Suprapubic skin (tissue), 4 donors: ENCODE measurements at places on chromosomes 6 and 20. TPM values are rescaled to one million over a fixed set of nuclear protein-coding genes. Genes with fewer than 3 reads are reported as not detected.

The PPP1R3G gene
- 0.55 TPM for total RNA-seq

The TLDC2 gene
- not detected for total RNA-seq

The MLN gene
- total RNA-seq = not detected

The SUN5 gene
- total RNA-seq = not detected

DNA sequence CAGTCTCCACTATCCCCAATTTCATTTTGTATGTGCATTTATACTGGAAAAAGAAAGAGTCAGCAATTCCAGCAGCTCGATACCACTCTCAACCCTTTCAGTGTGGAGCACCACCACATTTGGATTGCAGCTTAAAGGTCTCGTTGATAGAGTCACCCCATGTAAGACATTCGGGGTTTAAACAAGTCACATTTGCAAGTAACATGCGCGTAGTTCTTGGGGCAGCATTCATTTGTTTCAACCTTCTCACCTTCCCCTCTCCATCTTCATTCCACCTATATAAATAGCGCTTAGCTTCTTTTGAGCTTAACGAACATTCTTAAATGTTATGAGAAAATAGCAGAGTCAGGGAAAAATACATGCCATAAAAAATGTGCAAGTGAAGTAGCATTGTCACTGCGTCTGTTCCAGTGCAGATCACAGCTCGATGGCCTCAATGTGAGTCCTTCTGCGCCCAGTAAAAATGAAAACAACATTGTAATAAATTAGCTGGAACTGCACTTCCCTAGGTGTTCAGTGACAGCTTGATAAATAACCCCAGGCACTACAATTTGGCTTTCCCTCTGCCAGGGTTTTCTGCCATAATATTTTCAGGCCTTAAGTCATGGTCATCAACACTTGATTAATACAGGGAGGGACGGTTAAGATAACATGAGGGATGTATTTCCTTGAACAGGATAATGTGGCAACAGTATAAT, 737.8 kb upstream of the NRSN1 start:
- no peak for DNase-seq

- DNase-seq = no peak
These were observed 1958.5 kb upstream of the DEFB115 start for GRCh38 chr20:29298759-29299613.

GRCh38 chr6:70222439-70222749, 80.5 kb downstream of the COL9A1 start:
- no peak for DNase-seq

DNA sequence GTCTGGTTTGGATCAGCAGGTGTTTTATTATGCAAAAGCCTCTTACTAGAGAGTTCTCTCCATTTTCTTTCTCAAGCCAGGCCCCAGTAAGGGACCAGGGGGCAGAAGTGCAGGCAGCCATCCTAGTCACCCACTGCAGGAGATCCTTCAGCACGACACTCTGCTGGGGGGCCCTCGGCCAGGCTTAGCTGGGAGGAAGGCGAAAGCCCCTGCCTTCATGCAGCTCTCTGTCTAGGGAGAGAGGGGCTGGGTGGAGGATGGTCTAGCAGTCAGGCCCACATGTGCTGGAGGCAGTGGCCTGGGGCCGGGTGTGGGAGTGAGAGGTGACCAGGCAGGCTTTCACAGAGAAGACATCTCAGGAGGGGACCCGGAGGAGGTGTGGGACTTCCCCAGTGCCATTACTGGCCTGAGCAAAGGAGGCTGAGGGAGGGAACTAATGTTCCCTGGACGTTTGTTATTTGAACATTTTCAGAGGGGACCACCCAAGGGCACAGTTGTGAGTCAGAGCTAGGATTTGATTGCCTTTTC, 33.5 kb upstream of the VSTM2L start:
- DNase-seq = no peak

DNA sequence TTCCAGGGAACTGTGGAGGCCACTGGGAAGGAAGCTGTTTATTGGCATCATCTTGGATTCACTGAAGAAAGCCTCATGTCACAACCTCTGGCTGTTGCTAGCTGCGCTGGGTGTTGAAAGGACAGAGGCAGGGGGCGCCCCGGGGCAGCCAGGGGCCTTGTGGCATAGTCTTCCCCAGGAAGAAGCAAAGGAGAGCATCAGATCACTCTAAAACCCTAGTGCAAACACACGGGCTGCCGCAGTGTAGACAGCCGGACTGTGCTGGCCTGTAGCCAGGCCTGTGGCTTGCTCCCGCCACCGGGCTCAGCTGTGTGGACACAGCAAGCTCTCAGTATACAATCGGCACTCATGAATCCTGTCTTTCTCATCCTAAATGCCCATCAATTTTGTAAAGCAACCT, 23.8 kb upstream of the SMOC2 start:
- no peak for DNase-seq

DNA sequence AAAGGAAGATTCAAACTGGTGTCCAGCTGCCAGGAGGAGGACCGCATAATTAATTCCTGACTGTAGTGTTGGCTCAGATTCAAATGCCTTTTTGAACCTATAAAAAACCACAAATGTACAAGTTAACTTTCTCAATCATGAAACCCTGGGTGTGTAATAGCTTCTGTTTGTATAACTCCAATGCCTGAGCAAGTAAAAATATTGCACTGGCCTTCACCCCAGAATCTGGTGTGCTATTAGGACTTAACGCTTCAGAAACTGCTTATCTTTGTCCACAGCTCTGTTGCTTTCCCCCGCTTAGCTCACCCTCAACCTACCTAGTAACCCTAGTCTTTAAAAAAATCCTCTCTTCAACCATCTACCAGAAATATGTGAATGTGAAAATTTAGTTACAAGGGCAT, 119.1 kb upstream of the MAP7 start:
- DNase-seq = no peak

DNA sequence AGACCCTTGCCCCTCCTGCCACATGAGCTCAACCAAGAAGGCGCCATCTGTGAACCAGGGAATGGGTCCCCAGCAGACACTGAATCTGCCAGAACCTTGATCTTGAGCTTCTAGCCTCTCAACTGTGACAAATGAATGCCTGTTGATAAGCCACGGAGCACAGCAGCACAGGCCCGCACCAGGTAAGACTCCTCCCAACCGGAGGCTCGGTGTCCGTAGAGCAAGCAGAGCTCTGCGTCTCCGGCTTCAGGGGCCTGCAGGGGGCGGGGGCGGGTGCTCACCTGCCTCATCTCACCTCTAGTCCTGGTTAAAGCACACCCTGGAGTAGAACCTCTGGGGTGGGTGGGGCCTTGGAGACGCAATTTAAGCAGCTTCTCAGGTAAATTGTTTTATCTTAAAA, 122.7 kb downstream of the SMOC2 start:
- no peak for DNase-seq

GRCh38 chr6:43870660-43871061, 100.7 kb downstream of the VEGFA start:
- no peak for DNase-seq

GRCh38 chr20:25605148-25605547, 18.7 kb downstream of the NANP start:
- no peak for DNase-seq

- DNase-seq = no peak
These were observed 758.3 kb downstream of the KIF16B start for GRCh38 chr20:15814911-15815310.

DNA sequence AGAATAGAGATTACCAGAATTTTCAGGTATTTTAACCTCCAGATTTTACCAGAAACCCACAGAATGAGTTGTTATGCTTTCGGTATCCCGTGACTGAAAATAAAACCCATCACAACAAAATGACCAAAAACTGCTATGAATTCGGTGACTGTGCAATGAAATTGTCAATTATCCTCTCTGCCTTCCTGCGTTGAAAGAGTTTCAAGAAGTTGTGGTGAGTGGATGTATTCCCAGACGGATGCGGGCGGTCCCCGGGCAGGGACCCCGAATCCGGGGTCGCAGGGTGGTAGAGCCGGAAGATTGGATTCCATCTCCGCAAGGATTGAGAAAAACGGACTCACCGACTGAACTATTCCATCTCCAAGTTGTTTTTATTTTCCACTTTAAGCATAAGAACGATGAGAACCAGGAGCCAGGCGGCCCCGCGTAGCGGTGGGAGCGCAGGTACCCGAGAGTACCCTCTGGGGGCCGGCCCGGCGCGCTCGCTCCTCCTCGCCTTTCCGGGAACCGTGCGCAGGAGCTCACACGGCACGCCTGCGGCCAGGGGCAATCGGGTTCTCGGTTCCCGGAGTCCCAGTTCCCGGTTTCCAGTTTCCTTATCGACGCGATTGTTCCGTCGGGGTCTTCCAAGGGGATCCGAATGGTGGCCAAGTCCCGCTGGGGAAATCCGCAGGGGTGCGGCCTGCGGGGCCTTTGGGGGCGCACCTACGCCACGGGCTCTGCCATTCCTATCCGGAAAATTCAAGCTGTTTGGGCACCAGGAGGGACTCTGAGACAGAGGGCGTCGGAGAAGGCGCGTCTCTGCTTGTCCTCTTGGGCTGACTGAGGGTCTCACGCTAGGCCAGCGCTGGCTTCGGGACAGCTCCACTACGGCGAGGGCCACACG, 104.9 kb upstream of the PRDM1 start:
- DNase-seq = no peak

DNA sequence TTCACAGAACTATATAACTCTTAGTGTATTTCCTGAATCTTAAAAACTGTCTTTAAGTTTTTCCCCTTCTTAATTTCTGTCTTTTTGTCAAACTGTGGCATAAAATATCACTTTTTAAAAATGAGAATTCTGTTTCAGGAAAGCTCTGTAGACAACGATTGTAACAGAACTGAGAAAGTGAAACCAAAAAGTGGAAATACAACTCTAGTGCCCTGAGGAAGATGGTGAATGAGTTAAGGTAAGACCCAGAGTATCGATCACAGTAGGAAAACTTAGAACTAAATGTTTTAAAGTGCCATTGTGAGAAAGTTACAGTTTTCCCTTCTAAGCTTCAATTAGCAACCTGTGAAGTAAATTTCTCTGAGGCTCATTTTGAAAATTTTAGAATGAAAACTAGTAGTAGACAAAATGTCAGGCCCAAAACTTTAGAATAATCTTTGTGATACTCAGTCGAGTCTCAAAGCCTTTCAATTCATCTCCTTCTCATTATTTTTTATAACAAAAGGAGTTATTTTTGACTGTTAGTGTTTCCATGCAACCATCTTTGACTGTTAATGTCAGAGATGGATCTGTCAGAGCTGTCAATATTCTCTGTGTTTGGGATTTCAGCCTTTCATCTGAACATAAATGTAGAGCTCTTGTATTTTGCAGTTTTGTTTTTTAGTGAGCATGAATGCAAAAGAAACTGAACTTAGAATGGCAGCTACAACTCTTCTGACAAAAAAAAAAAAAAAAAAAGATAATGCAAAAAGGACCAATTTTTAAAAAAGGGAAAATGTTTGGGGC, 19.0 kb upstream of the TRDN start:
- no peak for DNase-seq

GRCh38 chr6:110878751-110879522, 4.4 kb downstream of the AMD1 start:
- DNase-seq = no peak

DNA sequence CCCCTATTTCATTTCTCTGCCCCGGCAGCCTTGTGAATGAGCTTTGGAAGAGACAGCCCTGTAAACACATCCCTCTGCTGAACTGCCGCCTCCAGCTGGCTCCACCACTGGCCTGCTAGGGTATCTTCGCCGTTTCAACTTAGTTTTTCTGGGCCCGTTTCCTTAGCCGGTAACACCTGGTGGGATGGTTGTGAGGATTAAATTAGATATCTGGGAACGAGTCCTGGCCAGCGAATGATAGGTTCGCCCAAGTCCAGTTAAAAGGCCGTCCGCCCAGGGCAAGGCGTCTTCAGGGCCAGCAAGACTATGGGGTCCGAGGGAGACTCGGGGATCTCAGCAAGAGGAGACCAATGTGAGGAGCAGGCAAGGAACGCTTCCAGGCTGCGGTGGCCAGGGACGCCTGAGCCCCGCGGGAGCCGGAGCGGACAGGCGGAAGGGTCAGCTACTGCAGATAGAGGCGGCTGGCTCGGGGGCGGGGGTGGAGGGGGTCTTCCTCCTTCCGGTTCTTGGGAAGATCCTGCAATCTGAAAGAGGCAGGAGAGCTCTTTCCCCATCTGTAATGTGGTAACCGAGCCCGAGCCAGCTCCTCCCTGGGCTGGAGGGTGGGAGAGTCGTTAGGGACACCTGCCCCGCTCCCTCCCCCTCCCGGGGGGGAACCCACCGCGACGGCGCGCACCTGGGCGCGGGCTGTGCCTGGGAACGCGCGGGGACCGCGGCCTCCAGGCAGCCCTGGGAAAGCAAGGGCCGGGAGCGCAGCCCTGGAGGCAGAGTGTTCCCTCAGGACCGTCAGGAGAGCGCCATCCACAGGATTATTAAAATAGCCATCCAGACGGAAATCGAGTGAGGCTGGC, 4.5 kb upstream of the PTCRA start:
- no peak for DNase-seq

GRCh38 chr20:44594730-44595129, 12.4 kb downstream of the PKIG start:
- no peak for DNase-seq

DNA sequence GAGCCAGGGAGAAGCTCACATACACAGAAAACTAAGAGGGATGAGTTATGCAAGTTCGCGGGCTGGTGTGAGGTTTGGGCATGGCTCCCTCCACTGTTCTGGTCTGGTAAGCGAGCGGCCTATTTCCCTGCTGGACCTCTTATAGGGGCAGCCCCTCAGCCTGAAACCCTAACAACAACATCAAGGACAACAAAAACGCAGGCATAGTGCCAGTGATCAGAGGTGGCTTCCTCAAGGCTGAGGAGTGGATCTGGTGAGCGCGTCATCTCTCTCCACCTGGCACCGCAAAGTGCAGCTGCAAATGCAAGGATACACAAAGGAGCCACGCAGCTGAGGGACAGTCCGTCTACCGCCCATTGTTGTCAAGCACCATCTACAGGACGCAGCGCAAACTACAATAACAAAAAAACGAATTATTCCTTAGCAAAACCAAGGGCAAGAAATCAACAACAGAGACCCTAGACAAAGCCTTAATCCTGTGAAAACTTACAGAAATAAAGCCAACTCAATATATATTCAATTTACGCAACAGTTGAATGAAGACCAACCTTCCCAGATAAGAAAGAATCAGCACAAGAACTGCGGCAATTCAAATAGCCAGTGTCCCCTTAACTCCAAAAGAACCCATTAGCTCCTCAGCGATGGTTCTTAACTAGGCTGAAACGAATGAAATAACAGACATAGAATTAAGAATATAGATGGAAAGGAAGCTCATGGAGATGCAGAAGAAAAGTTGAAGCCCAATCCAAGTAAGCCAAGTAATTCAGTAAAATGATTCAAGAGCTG, 9.2 kb upstream of the DEFB110 start:
- no peak for DNase-seq

GRCh38 chr20:22386306-22386623, 198.1 kb downstream of the FOXA2 start:
- DNase-seq = no peak

- DNase-seq = no peak
These were observed 93.7 kb downstream of the MAP3K4 start for GRCh38 chr6:161085246-161085645.

GRCh38 chr6:163738725-163739407, 324.3 kb downstream of the QKI start:
- no peak for DNase-seq
